Psoas muscle (tissue), 8 donors: ENCODE measurements at places on chromosomes 11 and 22. TPM values are rescaled to one million over a fixed set of nuclear protein-coding genes. Genes with fewer than 3 reads are reported as not detected.

XKR3 gene
- total RNA-seq: not detected

- no peak overlapping the region for H3K27ac ChIP-seq
- H3K4me1 ChIP-seq: no peaks in the 10 kb centered on the region
- H3K4me3 ChIP-seq: no peak overlapping the region
Measured at GRCh38 chr11:78857688-78858087, 283.0 kb upstream of the NARS2 start.

- H3K27ac ChIP-seq: no peak overlapping the region
- no peaks in the 10 kb centered on the region for H3K36me3 ChIP-seq
- H3K4me1 ChIP-seq: no peaks in the 10 kb centered on the region
- no peak overlapping the region for H3K4me3 ChIP-seq
Measured at GRCh38 chr22:39718921-39719475, 148.4 kb downstream of the CACNA1I start.

GRCh38 chr11:129248618-129249017 lies 56.5 kb upstream of the ARHGAP32 start:
- H3K4me3 ChIP-seq: no peak overlapping the region
- no peaks in the 10 kb centered on the region for H3K27me3 ChIP-seq
- no peaks in the 10 kb centered on the region for H3K36me3 ChIP-seq
- no peak for DNase-seq
- no peak overlapping the region for H3K27ac ChIP-seq

GRCh38 chr22:37202001-37202555 lies 10.2 kb downstream of the SSTR3 start:
- H3K27me3 ChIP-seq: no peaks in the 10 kb centered on the region
- H3K4me1 ChIP-seq: peaks cover 10% of the 10 kb centered on the region
- no peaks in the 10 kb centered on the region for H3K36me3 ChIP-seq
